ENCODE measurements at places on chromosomes 2 and 18.

DNA sequence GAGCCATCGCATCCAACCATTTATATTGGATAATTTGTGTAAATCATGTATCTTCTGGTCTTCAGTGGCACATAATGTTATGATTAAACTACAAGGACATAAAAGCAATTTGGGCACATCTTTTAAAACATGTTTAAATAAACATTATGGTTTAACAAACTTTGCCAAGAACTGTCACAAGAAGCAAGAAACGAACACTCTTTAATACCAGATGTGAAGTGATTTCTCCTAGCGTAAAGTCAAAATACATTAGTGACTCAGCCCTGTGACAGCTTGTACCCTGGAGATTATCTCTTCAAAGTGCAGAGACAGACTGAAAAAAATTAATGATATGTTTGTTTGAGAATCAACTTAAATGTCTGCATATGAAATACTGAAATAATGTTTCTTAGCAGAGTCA is 39.9 kb downstream of the DSEL start:
- no peak for DNase-seq

- DNase-seq = no peak
Measured at GRCh38 chr18:76850112-76850511, 27.8 kb downstream of the ZNF236 start.

GRCh38 chr18:50306944-50307343 is 19.5 kb upstream of the CXXC1 start:
- DNase-seq = no peak

GRCh38 chr2:105468582-105469042 is 69.8 kb upstream of the FHL2 start:
- DNase-seq = no peak

- DNase-seq = no peak
Measured at GRCh38 chr2:46656640-46657039, 177.3 kb downstream of the TMEM247 start.

Measured in NCI-H2171 (cell line).